Ascending aorta (tissue), 2 donors: ENCODE measurements at places on chromosomes 4 and X. TPM values are rescaled to one million over a fixed set of nuclear protein-coding genes. Genes with fewer than 3 reads are reported as not detected.

The TCEAL5 gene
- total RNA-seq = not detected

The KLHL4 gene
- 0.21 TPM for total RNA-seq

DNA sequence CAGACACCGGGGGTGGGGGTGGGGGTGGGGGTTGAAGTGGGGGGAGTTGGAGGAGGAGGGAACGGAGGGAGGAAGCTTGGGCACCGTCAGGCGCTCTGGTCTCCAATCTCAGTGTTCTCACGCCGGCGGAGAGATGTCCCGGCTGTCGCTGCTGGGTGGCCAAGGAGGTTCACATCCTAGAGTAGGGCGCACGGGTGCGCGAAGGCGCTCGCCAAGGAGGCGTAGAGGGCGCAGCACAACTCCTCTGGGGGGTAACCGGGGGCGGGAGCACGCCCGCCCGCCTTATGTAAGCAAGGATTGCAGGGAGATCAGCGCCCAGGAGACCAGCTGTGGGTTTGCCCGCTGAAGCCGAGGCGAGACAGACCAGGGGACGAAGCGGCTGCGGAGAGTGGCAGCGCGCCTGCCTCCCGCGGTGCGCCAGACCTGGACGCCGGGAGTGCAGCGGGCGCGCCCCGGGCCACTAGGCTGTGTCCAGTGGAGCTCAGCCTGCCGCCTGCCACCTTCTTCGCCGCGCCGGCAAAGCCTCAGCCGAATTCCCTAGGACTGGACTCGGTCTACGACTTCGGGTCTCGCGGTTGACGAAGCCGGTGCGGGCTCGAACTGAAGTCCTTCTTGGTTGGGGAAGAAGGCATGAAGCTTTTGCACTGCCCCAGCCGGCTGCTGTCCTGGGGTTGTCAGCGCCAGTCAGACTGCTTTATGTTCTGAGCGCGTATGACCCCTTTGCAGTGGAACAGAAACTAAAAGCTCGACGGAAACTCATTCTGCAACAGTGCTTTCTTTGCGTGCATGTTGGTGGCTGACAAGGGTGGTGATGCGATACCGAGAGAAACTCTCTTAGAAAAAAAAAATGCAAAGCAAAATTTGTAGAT, 707 bp upstream of the UNC5C start:
- H3K27me3 ChIP-seq = no peaks in the 10 kb centered on the region
- H3K27ac ChIP-seq = peak overlapping the region; percentile 93
- H3K4me1 ChIP-seq = no peaks in the 10 kb centered on the region
- peak overlapping the region; percentile 98 for H3K4me3 ChIP-seq

DNA sequence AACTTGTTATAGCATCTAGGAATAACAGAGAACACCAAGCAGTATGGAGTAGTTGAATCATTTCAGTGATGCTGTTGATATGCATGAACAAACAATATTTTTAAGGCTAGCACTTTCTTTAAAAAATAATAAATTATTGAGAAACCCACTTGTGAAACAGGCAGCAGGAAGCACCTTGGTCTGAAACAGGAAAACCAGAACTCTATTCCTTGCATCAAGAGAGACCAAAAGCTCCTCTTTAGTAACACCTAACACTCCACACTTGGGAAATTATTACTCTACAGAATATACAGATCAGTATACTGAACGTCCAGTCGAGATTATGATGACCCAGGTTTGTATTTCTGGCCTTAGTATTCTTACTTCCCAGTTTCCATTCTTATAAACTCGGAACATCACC, 129.0 kb downstream of the ARAP2 start:
- H3K4me1 ChIP-seq = no peaks in the 10 kb centered on the region
- no peak for DNase-seq
- H3K4me3 ChIP-seq = no peak overlapping the region
- H3K27me3 ChIP-seq = no peaks in the 10 kb centered on the region
- no peak overlapping the region for H3K27ac ChIP-seq

The DBET gene
- not detected for total RNA-seq

- H3K4me1 ChIP-seq = no peaks in the 10 kb centered on the region
- no peaks in the 10 kb centered on the region for H3K36me3 ChIP-seq
- DNase-seq = no peak
- H3K4me3 ChIP-seq = no peak overlapping the region
These were observed 211.7 kb downstream of the ZNF674 start for GRCh38 chrX:46333550-46333949.

DNA sequence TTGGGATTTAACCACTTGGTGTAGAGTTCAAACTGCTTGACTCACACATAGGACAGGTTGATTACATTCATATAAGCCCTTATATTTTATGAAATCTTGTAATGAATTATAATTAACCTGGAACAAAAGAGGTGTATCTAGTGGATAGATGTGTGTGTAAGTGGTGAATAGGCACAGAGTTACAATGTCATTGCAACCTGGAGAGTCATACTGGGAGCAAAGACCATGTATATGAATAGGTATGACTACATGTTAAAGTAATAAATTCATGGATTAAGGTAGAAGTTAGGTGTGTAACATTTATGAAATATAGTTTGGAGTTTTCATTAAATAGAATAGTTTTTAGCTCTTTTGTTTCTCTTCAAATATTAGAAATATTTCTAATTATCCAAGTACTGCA, 26.1 kb downstream of the RAP1GDS1 start:
- no peak overlapping the region for H3K4me3 ChIP-seq
- no peaks in the 10 kb centered on the region for H3K4me1 ChIP-seq
- DNase-seq = no peak
- H3K27ac ChIP-seq = no peak overlapping the region
- H3K27me3 ChIP-seq = no peaks in the 10 kb centered on the region

The FUNDC2 gene
- 54.0 TPM for total RNA-seq

- no peak for DNase-seq
- H3K27me3 ChIP-seq = no peaks in the 10 kb centered on the region
- H3K4me1 ChIP-seq = no peaks in the 10 kb centered on the region
- no peak overlapping the region for H3K27ac ChIP-seq
- H3K4me3 ChIP-seq = no peak overlapping the region
- no peaks in the 10 kb centered on the region for H3K36me3 ChIP-seq
These were observed 38.5 kb downstream of the TMEM156 start for GRCh38 chr4:38993683-38994082.

- no peak overlapping the region for H3K27ac ChIP-seq
- peaks cover 16% of the 10 kb centered on the region for H3K4me1 ChIP-seq
- no peaks in the 10 kb centered on the region for H3K36me3 ChIP-seq
- DNase-seq = peak; percentile 53
- no peak overlapping the region for H3K4me3 ChIP-seq
- H3K27me3 ChIP-seq = no peaks in the 10 kb centered on the region
These were observed 34.5 kb upstream of the HGFAC start for GRCh38 chr4:3407171-3407771.

DNA sequence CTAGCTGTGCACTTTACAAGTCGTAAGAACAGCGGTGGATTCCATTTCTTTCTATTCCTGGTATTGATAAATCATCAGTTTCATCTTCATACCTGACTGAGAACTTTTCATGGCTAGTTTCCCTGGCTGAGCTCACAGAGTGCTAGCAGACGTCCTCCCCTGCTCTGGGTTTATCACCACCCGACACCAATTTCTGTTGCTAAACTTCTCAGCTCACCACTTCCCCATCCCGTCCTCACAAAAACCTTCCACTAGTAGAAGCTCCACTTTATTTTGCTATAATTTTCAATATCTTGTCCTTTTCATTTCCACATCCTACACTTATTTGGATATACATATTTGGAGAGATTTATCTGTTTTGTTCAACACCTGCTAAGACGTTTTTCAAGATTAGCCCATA, 869.4 kb upstream of the FRG1 start:
- no peak overlapping the region for H3K27ac ChIP-seq
- no peak for DNase-seq
- H3K36me3 ChIP-seq = no peaks in the 10 kb centered on the region
- no peaks in the 10 kb centered on the region for H3K27me3 ChIP-seq
- no peak overlapping the region for H3K4me3 ChIP-seq
- H3K4me1 ChIP-seq = no peaks in the 10 kb centered on the region

DNA sequence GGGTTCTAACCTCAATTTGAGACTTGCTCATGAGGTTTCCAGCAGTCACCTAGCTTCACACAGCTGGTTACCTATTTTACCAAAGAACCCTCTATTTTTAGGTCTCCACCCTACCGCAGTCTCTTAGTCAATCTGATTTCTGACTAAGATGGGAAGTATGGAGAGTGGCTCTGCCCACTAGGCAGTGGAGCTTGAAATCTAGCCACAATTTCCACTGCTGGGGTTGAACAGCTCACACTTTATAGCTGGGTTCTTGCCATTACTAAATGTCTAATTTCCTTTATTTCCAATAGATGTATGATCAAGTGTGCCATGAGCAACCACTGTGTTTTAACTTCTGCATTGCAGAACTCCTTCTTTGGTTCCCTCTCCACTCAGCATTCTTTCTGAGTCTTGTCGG, 43.1 kb downstream of the GASK1B start:
- peak overlapping the region; percentile 5 for H3K27ac ChIP-seq
- DNase-seq = no peak
- H3K4me1 ChIP-seq = peaks cover 7% of the 10 kb centered on the region
- H3K36me3 ChIP-seq = peaks cover 37% of the 10 kb centered on the region
- no peaks in the 10 kb centered on the region for H3K27me3 ChIP-seq
- no peak overlapping the region for H3K4me3 ChIP-seq

DNA sequence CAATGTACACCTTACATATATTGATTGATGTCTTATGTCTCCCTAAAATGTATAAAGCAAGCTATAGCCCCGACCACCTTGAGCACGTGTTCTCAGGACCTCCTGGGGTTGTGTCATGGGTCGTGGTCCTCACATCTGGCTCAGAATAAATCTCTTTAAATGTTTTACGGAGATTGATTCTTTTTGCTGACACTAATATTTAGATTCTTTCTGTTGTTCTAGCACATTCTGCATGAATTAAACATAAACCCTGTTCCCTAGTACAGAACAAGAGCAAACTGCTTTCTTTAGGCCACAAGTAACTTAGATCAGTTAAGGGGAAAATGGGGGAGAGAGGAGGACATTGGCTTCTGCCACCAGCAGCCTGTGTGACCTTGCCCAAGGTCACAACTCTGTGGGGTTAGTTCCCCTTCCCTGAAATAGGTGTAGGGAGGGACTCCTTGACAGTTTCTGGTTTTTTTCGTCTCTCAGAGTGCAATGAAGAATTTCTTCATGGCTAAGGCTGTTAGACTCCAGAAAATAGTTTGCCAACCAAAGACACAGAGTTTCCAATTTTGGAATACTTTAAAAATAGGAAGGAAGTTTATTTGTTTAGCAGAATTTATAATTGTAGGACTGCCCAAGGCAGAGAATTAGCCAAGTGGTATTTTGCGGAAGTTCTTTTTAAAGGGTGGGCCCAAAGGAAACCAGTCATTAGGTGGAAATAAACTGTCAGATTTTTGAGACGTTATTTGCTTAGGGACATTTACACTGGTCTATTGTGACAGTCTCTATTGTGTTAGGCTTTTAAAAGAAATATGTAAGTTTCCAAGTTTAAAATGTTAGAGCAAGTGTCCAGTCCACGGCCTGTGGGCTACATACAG, 29.4 kb downstream of the PTTG2 start:
- H3K4me1 ChIP-seq = peaks cover 57% of the 10 kb centered on the region
- no peak for DNase-seq
- no peaks in the 10 kb centered on the region for H3K36me3 ChIP-seq

The ARFIP1 gene
- 11.6 TPM for total RNA-seq

DNA sequence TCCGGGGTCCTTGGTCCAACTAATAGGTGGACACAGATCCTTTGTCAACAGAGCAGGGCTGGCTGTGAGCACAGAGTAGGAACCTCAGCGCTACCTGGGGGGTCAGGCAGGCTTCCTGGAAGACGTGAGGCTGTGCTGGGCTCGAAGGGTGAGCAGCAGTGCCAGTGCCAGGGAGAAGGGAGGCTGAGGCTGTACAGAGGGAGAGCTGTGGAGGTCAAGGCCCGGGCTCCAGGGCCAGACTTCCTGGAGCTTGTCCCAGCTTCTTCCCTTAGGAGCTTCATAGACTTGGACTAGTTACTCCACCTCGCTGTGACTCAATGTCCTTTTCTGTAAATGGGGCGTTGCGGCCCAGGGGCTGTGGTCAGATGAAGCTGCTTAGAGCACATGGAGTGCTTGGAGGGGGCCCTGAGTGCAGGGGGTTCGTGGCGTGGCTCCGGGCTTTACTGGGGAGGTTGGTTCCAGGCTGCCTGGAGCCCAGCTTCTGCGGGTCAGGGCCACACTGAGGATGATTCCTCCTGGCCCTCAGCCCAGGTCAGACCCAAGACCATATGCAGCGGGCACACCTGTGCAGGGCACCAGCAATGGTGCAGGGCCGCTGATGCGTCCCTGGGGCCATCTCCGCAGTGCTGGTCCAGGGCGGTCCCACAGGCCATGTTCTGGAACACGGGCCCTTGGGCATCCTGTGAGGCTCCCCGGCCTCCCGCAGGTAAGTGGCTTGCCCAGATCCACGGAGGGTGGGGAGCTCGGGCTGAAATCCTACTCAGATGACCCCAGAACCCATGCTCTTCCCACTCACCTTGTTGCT, 98.1 kb downstream of the DCTD start:
- no peaks in the 10 kb centered on the region for H3K4me1 ChIP-seq
- no peak for DNase-seq
- H3K27me3 ChIP-seq = no peaks in the 10 kb centered on the region
- no peaks in the 10 kb centered on the region for H3K36me3 ChIP-seq
- H3K4me3 ChIP-seq = no peak overlapping the region
- H3K27ac ChIP-seq = no peak overlapping the region

GRCh38 chrX:135531813-135532212, 11.4 kb downstream of the INTS6L start:
- DNase-seq = no peak
- H3K4me1 ChIP-seq = no peaks in the 10 kb centered on the region
- no peaks in the 10 kb centered on the region for H3K36me3 ChIP-seq
- no peaks in the 10 kb centered on the region for H3K27me3 ChIP-seq
- no peak overlapping the region for H3K27ac ChIP-seq

The MMAA gene
- 3.9 TPM for total RNA-seq

The GAGE12E gene
- total RNA-seq = not detected

The DDX53 gene
- total RNA-seq = not detected

DNA sequence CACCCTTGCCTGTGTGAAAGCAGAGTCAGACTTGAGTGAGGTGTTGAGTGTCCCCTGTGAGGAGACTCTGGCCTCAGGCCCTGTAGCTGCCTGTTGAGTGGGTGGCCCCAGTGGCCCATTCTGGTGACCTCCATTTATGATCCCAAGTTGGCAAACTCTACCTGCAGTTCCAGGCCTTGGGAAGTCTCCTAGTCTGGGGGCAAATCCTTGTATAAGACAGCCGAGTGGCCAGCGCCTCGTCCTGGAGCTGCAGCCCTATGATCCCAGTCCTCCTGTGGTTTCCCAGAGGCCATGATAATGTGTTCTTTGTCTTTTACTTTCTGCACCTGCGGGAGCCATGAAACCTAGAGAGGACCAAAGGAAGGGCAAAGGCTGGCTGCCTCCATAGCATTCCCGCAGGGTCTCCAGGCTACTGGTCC, 58.7 kb downstream of the NBDY start:
- no peaks in the 10 kb centered on the region for H3K36me3 ChIP-seq
- H3K4me1 ChIP-seq = no peaks in the 10 kb centered on the region
- no peak overlapping the region for H3K27ac ChIP-seq
- no peak overlapping the region for H3K4me3 ChIP-seq
- DNase-seq = peak; percentile 46

- DNase-seq = no peak
- no peaks in the 10 kb centered on the region for H3K36me3 ChIP-seq
- no peak overlapping the region for H3K27ac ChIP-seq
- H3K4me1 ChIP-seq = no peaks in the 10 kb centered on the region
- no peak overlapping the region for H3K4me3 ChIP-seq
- H3K27me3 ChIP-seq = no peaks in the 10 kb centered on the region
These were observed 85.7 kb downstream of the TEX13C start for GRCh38 chrX:125405339-125405738.

The REELD1 gene
- not detected for total RNA-seq

GRCh38 chr4:93373893-93374860, 454.4 kb upstream of the ATOH1 start:
- no peaks in the 10 kb centered on the region for H3K36me3 ChIP-seq
- H3K4me3 ChIP-seq = no peak overlapping the region
- no peaks in the 10 kb centered on the region for H3K27me3 ChIP-seq

GRCh38 chrX:11766487-11766886, 8.4 kb downstream of the MSL3 start:
- DNase-seq = no peak
- no peak overlapping the region for H3K4me3 ChIP-seq
- H3K27me3 ChIP-seq = no peaks in the 10 kb centered on the region
- H3K36me3 ChIP-seq = peaks cover 32% of the 10 kb centered on the region
- no peak overlapping the region for H3K27ac ChIP-seq
